ENCODE measurements at places on chromosomes 13 and 19.

DNA sequence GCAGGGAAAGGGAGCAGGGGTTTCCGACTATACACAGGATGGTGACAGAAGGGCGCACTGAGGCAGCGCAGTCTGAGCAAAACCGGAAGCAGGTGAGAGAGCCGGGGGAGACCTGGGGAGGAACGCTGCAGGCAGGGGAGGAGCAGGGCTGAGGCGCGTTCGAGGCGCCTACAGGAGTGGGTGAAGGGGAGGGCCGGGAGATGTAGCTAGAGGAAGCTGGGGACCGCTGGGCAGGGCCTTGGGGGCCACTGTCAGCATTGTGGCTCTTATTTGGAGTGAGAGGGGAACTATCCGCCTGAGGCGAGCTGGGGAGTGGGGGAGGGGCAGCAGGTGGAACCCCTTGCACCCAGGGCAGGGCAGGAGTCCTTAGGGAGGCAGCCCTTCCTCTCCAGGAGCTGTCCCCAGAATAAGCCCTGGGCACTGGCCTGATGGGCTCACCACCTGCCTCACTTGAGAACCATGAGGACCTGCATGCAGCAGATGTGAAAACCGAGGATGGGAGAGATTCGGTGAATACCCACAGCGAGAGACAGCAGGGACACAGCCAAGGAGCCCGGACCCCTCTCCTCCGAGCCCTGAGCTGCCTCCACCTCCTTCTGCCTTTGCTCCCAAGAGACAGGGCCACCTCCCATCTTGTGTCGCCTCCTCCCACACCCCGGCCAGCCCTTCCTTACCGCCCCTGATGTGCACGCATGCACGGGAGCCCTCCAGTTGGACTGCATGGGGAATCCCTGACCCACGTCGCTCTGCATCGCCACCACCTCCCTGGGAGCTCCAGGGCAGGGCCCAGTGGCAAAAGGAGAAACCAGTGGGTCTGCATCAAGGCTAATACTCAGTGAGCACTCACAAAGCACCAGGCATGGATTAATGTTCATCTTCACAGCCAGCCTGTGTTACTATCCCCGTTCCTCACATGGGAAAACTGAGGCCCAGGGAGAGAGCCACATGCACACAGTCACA is 10.3 kb downstream of the AKT2 start:
- DNase-seq = peak; percentile 30

- no peak for DNase-seq
These were observed 12.4 kb downstream of the SLC35E1 start for GRCh38 chr19:16559780-16560276.

- no peak for DNase-seq
These were observed 15.3 kb downstream of the PIN1 start for GRCh38 chr19:9850235-9850959.

- no peak for DNase-seq
These were observed 37.5 kb upstream of the CEACAM20 start for GRCh38 chr19:44566984-44567383.

GRCh38 chr13:73576291-73576690 is 517.5 kb downstream of the KLF5 start:
- DNase-seq = no peak

GRCh38 chr13:79401259-79402070 is 4.6 kb downstream of the RBM26 start:
- DNase-seq = no peak

DNA sequence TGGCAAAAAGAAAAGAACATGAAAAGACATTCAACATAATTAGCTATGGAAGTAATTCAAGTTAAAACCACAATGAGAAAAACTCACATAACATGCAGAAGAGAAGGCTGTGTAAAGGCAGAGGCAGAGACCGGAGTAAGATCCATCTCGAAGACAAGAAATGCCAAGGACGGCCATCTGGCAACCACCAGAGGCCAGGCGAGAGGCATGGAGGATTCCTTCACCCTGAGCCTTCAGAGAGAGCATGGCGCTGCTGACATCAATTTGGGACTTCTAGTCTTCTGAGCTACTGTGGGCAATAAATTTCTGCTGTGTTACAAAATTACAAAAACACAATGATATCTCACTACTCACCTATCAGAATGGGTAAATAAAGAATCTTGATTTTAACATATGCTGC is 381.0 kb downstream of the TSHZ3 start:
- no peak for DNase-seq

DNA sequence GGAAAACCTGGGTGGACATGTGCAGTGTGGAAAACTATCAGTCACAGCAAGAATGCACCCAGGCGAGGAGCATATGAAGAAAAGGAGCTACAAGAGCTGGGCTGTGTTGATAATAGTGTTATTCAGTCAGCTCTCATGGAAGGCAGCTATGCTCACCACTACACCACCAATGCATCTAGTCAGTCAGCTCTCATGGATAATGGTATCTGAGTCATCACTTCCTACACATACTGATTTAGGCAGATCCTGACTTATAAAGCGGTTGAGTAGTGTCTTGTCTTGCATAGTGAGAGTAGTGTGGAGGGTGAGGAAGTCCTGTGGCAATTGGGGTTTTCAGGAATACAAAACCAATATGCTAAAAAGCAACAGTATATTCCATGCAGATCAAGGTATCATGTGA is 9.1 kb upstream of the ZNF160 start:
- DNase-seq = no peak

- DNase-seq = peak; percentile 35
These were observed 718 bp downstream of the CDK8 start for GRCh38 chr13:26254583-26255111.

DNA sequence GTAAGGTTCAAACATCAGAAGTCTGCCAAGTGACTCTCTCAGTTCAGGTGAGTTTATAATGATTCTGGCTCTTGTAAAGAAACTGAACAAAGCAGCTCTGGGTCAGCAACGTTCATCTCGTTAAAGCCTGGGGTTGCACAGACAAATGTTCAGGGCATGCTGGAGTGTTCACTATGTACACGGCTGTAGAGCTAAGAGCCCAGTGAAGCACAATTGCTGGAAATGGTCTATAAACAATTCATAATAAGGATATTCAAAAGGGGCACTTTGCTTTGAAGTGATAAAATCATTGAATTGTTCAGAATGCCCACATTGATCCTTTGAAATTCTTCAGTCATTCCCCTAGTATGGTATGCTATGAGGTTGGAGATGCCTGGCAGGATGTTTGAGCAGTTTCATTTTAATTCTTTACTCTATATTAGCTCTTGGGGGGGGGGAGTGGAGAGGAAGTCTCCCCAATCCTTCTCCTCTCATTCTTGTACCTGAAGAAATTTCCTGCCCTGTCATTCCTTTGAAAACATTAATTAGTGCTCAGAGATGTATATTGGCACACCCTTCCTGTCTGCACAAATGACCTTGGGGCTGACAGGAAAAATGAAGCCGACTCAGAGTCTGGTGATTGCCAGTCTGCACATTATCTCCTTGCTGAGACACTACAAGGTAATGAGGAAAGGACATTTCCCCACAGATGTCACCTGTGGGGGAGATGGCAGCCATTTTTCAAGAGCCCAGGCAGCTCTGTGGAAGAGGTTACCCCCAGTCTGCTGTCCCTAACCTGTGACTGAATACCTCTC is 145.5 kb downstream of the DLEU7 start:
- DNase-seq = no peak

DNA sequence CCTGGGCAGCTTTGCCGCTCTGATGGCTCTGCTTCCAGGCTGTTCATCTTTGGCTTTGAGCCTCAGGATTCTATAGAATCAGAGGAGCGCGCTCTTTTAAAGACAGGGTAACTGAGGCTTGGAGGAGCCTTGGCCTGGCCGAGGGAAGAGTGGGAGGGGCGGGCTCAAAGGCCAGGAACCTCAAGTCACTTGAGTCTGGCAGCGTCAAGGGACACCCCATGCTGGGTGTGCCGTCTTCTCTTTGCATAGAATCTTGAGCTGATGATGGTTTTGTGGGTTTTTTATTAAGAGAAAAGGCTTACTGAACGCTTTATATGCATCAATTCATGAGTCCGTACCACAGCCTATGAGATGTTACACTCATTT is 1.1 kb downstream of the PGLS start:
- DNase-seq = no peak

GRCh38 chr19:49327878-49328544 is 3.0 kb upstream of the SLC6A16 start:
- DNase-seq = peak; percentile 45

- DNase-seq = no peak
These were observed 330.5 kb upstream of the KLF12 start for GRCh38 chr13:74464670-74465069.

DNA sequence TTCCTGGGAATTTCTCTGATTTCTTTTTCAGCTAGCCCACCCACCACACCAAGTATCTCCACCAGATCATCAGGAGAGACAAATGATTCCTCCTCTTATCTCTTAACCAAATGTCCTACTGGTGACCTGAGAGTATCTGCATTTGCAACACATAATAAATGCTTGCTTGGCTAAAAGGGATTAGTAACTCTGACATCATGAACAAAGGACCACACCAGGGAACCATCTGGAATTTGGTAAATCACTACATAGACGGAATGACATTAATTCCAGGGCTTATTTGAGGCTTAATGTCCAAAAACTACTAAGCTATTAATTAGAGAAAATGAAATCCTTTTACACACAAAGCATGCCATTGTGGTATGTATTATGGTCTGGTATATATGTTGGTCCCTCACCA is 139.0 kb downstream of the RAP2A start:
- no peak for DNase-seq

DNA sequence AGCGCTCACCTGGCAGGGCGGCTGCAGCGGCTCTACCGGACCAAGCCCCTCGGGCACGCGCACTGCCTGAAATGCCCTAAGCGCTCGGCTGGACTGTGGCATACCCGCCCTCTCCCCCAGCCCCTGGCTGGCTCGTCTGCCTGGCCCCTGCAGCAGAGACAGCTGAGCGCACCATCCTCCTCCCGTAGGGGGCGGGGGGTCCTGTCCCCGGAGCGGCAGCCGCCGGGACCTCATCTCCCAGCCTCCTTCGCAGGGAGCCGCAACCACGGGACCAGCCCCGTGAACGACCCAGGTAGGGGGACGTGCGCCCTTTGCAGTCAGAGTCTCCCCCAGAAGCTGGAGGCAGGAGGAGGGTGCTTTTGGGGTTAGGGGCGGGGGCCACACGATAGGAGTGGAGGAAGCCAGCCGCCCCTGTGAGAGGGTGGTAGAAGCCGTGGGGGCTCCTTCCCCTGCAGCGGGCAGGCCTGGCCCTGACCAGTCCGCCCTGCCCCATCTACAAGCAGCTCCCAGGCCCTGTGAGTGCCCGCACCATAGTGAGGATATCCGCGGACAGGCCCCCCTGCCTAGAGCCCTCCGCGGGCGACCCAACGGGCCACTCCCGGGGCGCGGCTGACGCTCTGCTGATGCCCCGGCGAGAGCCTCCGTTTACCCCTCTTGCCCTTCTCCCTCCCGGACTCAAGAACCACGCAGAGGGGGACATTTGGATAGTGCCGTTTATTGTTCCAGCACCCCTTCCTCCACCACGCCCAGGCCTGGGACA is 34.2 kb downstream of the ZNF787 start:
- DNase-seq = no peak

- no peak for DNase-seq
These were observed 62.6 kb downstream of the MLLT1 start for GRCh38 chr19:6216996-6217751.

GRCh38 chr13:57704031-57704430 is 72.5 kb downstream of the PCDH17 start:
- DNase-seq = no peak

DNA sequence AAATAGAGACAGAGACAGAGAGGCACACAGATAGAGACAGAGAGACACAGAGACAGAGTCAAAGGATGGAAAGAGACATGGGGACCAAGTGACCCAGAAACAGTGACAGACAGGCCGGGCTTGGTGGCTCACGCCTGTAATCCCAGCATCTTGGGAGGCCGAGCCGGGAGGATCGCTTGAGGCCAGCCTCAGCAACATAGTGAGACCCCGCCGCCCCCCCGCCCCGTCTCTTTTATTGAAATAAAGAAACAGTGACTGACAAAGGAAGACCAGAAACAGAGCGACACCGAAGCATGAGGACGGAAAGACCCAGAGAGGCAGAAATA is 848 bp upstream of the NECTIN2 start:
- DNase-seq = no peak

DNA sequence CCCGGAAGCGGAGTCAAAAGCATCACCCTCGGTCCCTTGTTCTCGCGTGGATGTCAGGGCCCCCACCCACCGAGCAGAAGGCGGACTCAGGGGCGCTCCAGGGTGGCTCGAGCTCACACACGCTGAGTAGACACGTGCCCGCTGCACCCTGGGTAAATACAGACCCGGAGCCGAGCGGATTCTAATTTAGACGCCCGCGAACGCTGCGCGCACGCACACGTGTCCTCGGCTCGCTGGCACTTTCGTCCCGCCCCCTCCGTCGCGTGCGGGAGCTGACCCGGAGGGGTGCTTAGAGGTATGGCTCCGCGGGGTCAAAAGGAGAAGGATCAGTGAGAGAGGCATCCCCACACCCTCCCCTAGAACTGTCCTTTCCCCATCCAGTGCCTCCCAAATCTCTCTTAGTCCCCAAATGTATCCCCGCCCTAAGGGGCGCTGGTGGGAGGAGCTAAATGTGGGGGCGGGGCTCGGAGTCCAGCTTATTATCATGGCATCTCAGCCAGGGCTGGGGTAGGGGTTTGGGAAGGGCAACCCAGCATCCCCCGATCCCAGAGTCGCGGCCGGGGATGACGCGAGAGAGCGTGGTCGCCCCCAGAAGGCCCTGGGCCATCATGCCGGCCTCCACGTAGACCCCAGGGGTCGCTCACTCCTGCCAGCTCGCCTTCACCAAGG is 451 bp upstream of the ICAM5 start:
- peak; percentile 72 for DNase-seq

- no peak for DNase-seq
These were observed 176.4 kb downstream of the FLT1 start for GRCh38 chr13:28318496-28318895.

GRCh38 chr13:43544011-43544410 is 242.8 kb downstream of the ENOX1 start:
- no peak for DNase-seq

- DNase-seq = no peak
These were observed 8.7 kb upstream of the ZNF444 start for GRCh38 chr19:56132316-56132822.

GRCh38 chr19:47660435-47660832 is 51.5 kb downstream of the BICRA start:
- DNase-seq = no peak

DNA sequence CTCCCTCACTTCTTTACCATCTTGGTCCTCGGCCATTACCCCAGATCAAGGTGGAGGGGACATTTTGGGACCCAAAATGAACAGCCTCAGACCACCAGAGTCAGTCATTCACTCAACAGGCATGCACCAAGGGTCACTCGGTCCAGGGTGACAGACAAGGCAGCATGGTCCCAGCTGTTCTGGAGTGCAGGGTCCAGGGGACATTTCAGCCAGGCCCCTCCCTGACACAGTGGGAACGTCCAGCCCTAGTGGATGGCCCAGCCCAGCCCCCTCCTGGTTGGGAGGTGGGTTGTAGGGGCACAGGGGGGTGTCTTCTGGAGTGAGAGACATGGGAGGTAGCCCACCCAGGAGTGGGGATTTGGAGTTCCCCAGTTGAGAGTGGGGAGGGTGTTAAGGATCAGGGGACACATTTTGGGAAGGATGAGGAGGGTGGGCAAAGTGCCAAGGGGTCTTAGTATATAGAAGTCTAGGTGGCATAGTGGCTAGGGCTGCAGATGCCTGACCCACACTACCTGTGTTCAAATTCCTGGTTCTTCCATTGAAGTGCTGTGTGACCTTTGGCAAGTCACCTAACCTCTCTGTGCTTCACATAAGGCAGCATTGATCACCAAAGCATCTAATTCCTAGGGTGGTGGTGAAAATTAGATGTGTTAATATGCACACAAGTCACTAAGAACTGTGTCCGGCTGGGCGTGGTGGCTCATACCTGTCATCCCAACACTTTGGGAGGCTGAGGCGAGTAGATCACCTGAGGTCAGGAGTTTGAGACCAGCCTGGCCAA is 2.5 kb upstream of the FCER2 start:
- no peak for DNase-seq

- no peak for DNase-seq
These were observed 244.7 kb downstream of the VWA8 start for GRCh38 chr13:41716236-41716635.
